Esophagus muscularis mucosa (tissue), 4 donors: ENCODE measurements at places on chromosomes 6 and 20. TPM values are rescaled to one million over a fixed set of nuclear protein-coding genes. Genes with fewer than 3 reads are reported as not detected.

The ANKEF1 gene
- total RNA-seq = 0.42 TPM

The POM121L2 gene
- total RNA-seq = not detected

The NFATC2 gene
- 11.6 TPM for total RNA-seq

The KCNS1 gene
- not detected for total RNA-seq

The MYT1 gene
- total RNA-seq = not detected

The C20orf202 gene
- total RNA-seq = not detected

The PRDM13 gene
- not detected for total RNA-seq

The FOXP4 gene
- total RNA-seq = 10.9 TPM

The RBPJL gene
- total RNA-seq = not detected

The CNR1 gene
- total RNA-seq = 7.1 TPM

The ENPP4 gene
- 21.7 TPM for total RNA-seq

The EDN3 gene
- 18.0 TPM for total RNA-seq

The PTCRA gene
- not detected for total RNA-seq

The GABRR1 gene
- not detected for total RNA-seq

The FAXC gene
- 44.7 TPM for total RNA-seq

The MAS1 gene
- not detected for total RNA-seq

The PTK7 gene
- total RNA-seq = 10.8 TPM

The TMC2 gene
- not detected for total RNA-seq

The SIRPD gene
- not detected for total RNA-seq

The BPIFA1 gene
- not detected for total RNA-seq

The PSMB1 gene
- total RNA-seq = 209 TPM

The EMILIN3 gene
- 5.6 TPM for total RNA-seq

The CRIP3 gene
- not detected for total RNA-seq

The CCN2 gene
- total RNA-seq = 500 TPM

The VGLL2 gene
- not detected for total RNA-seq

The PCSK2 gene
- total RNA-seq = 8.7 TPM

The GPLD1 gene
- 4.2 TPM for total RNA-seq

The CHRNA4 gene
- total RNA-seq = not detected

The SAMD3 gene
- total RNA-seq = 0.39 TPM

The FRK gene
- total RNA-seq = 0.17 TPM

The ASIP gene
- total RNA-seq = not detected

The PREX1 gene
- total RNA-seq = 23.7 TPM

The ZNF831 gene
- 0.71 TPM for total RNA-seq

The LY6G6C gene
- total RNA-seq = not detected

The OTOR gene
- total RNA-seq = not detected
